ENCODE measurements at places on chromosomes 6 and 20. TPM values are rescaled to one million over a fixed set of nuclear protein-coding genes. Genes with fewer than 3 reads are reported as not detected.

Gene HLA-DOB
- not detected for total RNA-seq

Gene TAB2
- 46.7 TPM for total RNA-seq

Gene FOXA2
- not detected for total RNA-seq

Gene SEMG1
- not detected for total RNA-seq

Gene DLGAP4
- total RNA-seq, result 24.2 TPM

Gene TAGAP
- total RNA-seq, result not detected

Gene BHLHE23
- total RNA-seq, result not detected

Gene ZNF322
- 17.9 TPM for total RNA-seq

Gene FRK
- 1.8 TPM for total RNA-seq

Gene SLC4A11
- total RNA-seq, result 0.60 TPM

DNA sequence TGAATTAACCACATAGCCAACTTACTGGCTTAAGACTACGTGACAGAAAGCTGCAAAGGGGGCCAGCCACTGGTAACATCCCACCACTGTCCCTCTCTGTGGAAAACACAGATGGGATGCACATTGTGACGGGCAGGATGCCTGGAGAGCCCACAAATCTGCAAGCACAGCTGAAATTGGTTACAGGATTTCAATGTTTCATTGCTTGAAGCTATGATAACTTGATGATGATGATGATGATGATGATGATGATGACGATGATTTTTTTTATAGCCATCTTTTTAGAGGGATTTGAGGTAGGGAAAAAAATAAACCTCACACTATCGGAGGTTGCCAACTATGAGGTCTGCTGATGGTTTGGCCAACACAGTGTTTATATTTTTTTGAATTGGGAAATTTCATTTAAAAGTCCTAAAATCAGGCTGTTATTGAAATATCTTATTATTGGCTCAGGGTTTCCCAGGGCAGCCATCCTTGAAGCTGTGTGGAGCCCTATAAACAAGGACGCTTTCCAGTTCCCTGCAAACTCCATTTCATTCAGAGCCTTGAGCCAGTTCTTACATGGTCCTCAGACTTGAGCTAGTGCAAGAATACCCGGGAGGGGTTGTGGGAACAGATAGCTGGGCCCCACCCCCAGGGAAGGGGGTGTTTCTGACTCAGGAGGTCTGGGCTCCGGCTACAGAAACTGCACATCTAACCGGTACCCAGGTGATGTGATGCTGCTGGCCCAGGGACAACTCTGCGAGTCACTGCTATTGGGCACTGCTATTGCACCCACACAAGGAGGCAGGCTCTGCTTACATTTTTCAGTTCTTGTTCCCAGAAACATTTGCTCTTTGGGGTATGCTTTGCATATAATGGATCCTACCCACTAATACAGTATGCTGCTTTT lies 27.1 kb downstream of the BCAS1 start:
- peak; percentile 70 for DNase-seq

GRCh38 chr6:44395501-44395900 lies 8.0 kb downstream of the CDC5L start:
- DNase-seq, result no peak

- DNase-seq, result peak; percentile 37
Measured at GRCh38 chr20:47055699-47056369, 161.2 kb downstream of the EYA2 start.

DNA sequence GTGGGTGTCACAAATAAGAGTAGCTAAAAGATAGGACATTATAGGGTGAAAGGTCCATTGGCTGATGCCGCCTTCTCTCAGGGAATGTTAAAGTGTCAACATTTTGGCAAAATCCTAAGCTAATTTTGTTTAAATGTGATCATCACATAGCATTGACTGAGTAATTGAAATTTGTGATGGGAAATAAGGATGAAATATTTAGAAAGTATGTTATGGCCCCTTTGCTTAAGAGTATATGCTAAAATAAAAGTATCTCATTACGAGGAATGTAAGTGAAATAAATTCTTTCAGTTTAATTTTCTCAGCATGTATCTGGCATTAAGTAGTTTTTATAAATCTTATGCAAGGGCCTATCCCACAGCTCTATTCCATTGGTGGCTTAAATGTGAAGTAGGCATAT lies 229.2 kb downstream of the PRL start:
- no peak for DNase-seq

DNA sequence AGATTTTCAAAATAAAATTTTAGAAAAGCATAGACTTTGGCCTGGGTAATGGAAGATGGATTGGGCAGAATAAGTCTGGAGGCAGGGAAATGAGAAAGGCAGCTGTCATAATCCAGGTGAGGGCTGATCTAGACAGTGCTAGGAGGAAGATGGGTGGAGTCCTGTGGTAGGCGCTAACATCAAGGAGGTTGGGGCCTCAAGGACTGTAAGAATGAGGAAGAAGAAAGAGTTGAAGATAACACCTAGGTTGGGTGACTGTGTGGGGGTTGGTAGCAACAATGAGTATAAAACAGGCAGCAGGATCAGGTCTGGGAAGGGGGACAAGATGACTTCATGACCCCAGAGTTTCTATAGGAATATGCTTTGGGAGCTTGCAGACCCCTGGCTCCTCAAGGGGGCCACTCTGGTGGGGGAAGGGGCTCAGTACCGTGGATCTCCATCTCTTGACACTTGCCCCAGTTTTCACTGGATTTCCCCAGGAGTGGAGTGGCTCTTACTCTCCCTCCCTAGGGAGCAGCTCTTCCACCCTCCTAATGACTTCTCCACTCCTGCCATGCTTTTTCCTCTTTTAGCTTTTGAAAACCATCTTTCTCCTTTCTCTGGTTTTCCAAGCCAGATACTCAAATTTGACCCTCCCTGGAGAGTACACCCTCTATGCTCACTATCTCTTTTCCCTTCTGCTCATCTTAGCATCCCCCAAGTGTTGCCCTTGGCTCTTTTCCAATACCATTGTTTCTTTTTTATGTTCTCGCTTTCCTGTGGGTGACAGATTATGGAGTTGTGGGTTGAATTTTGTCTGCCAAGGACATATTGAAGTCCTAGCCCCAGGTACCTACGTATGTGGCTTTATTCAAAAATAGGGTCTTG lies 14.8 kb downstream of the TRIM31 start:
- DNase-seq, result no peak

DNA sequence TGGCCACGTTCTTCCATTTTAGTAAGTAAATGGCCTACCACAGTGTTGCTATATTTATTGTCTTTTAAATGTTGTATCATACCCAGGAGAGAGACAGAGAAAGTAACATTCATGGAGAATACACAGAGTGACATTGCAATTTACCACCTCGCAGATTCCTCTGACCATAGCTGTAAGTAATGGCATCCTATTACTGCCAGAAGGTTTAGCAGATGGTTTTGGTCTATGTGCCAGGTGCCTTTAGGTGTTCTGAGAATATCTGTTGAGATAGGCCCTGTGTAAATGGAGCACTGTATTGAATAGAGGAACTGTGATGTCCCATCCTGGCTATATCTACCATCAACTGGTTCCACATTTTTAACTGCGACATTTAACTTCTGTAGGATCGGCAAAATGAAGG lies 559.6 kb downstream of the KIF16B start:
- DNase-seq, result no peak

DNA sequence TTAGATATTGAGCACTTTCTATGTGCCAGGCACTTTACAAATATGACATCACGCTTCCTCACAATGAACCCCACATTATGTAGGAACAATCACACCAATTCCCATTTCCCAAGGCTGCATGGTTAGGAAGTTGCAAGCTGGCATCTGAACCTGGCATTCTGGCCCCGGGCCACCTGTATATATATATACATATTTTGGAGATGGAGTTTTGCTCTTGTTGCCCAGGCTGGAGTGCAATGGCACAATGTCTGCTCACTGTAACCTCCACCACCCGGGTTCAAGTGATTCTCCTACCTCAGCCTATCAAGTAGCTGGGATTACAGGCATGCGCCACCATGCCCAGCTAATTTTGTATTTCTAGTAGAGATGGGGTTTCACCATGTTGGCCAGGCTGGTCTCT lies 30.4 kb downstream of the SRC start:
- no peak for DNase-seq

- peak; percentile 75 for DNase-seq
Measured at GRCh38 chr6:154460306-154461071, 50.0 kb downstream of the CNKSR3 start.

DNA sequence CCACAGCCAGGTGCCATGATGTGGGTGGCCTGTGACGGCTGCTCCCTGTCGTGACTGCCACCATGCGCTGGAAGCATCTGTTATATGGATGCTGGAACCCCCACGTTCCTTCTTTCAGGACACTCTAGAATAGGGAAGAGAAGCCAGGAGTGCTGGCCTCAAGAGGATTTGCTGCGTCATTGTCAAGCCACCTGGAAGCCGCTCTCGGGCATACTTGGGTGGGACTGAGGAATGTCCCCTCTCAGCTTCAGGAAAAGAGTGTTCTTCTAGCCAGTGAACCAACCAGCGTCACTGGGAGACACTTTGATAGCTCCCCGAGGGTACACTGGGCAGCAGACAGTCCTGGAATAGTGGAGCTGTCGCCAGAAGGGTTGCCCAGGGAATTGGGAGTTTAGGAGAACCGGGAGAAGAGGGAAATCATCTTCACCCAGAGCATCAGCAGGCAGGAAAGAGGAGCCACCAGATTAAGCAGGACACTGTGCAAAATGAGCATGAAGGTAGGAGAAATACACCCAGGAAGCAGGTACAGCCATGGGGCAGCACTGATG lies 130.8 kb upstream of the SASH1 start:
- DNase-seq, result no peak

DNA sequence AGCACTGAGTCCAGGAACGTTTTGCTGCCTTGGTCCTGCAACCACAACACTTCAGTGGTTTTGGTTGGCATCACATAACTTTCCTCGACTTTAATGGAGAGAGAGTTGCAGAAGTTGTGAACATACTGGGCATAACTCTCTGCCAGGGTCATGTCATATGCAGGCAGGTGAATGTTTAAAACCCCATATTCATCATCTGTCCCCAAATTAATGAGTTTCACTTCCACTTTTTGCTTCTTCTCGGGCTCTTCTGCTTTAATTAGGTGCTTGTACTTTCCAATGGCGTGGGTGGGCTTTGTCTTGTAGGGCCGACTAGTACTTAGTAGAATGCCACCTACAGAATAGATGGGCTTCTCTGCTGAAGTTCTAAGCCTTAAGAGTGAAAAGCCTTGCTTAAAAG lies 45.2 kb upstream of the TFAP2A start:
- no peak for DNase-seq

DNA sequence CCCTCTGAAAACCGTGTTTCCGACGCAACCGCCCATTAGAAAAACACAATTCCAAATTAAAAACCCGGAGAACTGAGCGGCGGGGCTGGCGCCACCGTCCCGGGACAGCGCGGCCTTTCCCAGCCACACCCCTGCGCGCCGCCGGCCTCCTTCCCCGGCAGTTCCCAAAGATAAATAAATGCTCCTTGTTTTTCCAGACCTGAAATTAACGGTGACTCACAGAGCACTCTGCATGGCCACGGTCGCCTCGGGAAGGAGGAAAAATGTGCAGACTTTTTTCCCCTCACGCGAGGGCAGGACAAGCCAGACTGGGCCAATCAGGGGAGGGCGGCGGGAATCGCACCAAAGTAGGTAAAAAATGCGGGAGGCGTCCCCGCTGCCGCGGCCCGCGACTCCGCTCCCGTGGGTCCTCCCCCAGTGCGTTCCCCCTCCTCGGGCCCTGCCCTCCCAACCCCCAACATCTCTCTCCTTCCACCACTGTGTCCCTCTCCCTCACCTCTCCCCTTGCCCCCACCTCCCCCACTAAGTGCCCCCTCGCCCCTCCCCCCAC lies 828 bp upstream of the DSTN start:
- peak; percentile 100 for DNase-seq

DNA sequence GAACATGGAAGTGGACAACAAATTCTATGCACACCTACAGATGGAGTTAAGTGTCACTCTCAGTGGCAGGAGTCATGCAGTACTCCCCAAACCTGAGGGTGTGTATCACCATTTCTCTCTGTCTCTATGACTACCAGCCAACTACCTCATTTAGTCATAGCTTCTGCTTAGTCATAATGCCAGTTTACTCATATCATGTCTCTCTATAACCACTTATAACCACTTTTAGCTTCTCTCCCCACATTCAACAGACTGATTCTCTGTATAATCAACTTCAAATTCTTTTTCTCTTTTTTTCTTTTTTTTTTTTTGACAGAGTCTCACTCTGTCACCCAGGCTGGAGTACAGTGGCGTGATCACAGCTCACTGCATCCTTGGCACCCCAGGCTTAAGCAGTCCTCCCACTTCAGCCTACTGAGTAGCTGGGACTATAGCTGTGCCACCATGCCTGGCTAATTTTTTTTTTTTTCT lies 13.8 kb upstream of the GTF3C6 start:
- DNase-seq, result peak; percentile 92

DNA sequence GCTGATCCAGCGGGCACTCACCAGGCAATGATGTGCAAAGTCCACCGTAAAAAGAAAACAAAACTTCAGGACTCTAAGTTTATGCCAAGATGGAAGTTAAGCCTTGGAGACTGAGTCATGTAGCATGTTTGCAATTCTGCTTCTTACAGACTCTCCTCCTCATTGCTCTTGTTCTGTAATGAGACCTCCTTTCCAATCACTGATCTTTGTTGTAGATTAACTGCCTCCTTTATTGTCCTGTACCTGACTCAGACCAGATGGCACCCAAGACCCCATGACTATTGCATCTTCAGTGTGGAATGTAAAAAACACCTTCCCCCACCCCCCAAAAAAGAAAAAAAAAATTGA lies 11.2 kb downstream of the NEU1 start:
- DNase-seq, result no peak

GRCh38 chr20:4411744-4412143 lies 310.0 kb upstream of the PRND start:
- DNase-seq, result no peak

DNA sequence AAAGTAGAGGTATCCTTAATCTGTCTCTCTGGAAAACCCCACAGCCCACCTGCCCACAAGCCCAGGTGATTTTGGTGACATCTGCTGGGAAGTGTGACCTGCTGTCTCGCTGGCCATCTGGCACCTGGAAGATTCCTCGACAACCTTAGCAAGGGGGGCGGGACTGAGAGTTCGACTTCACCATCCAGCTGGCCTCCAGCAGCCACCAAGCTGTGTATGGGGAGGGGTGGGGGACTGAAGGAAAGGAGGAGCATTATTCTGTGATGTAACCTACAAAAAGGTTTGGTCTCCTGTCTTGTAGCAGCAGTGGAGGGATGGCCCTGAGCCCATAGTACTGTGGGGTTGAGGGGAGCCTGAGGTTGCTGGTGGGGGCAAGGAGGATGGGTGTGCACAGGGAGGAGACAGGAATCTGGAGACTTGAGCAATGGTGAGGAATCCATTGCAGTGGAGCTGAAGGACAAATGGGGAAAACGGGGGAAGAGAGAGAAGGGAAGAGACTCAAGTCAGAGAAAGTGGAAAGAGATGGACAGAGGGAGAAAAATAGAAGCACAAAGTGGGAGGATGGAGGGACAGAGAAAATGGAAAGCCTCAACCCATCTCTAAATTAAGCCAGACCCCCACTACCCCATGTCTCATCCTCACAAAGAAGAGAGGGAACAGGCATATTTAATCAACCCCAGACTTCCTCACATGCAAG lies 4.0 kb downstream of the LY6G6F start:
- no peak for DNase-seq

Measured in RPMI7951 (cell line).